RPMI8226 (cell line): ENCODE measurements at places on chromosomes 12 and 14.

- DNase-seq, result no peak
Measured at GRCh38 chr12:113638460-113638775, 166.7 kb upstream of the LHX5 start.

- DNase-seq, result no peak
Measured at GRCh38 chr12:125202421-125202820, 137.2 kb downstream of the AACS start.

DNA sequence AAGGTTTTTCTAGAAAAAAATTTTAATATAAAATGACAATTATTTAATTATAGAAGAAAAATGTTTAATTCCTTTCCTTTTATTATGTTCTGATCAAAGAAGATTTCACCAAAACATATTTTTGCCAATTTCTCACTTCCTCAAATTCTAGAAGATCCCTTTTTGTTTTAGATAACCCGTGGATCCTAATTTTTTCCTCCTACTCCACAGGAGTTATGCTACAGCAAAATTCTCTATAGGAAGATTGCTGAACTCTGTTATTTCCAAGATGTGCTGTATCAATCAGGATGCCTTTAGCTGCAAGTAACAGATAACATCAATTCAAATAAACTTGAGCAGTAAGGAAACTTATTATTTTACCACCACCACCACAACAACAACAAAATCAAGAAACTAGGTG is 3.8 kb upstream of the SNX6 start:
- no peak for DNase-seq

GRCh38 chr12:90233168-90234100 is 524.8 kb upstream of the ATP2B1 start:
- DNase-seq, result no peak

DNA sequence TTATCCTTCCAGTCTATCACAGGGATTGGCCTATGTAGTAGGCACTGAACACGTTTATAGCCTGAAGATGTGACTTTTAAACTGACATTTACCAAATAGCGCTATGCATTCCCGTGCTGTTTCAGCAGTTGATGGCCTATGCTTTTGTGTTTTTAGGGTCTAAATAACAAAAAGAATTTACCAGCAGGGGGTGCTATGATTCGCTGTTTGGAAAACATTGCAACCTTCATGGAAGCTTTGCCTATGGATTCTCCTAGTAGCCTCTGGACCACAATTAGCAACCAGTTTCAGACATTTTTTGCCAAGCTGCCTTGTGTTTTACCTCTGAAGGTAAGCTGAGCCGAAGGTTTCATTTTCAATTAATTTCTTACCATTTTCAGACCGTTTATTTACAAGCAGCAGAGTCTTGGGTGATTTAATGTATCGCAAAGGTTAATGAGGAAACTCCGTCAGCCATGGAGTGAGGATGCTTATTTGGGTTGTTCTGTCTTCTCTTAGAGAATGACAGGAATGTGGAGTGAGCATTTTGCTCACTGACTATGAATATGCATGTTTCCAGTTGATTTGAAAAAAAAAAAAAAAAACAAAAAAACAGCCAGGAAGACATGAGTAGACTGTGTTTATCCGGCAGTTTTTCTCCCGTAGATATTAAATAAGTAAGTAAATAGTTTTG is 133.1 kb downstream of the PRIMA1 start:
- peak; percentile 55 for DNase-seq

GRCh38 chr14:28758885-28759652 is 7.5 kb upstream of the FOXG1 start:
- DNase-seq, result no peak

DNA sequence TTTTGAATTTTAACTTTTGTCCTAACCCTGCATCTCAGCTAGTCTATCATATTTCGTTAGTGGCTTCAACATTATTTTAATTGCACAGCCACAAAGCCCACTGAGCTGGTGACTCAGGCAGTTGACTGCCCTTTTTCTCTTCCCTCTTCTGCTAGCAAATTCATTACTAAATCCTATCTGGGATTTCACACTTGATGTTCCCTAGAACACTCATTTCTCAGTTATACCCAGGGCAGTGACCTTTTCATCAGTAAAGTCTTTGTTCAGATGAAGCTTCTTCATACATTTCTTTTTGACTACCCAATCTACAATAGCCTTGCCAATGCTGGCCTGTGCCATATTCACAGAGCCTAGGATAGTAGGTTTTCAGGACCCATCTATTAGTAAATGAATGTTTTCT is 107.0 kb downstream of the ATXN7L3B start:
- no peak for DNase-seq

DNA sequence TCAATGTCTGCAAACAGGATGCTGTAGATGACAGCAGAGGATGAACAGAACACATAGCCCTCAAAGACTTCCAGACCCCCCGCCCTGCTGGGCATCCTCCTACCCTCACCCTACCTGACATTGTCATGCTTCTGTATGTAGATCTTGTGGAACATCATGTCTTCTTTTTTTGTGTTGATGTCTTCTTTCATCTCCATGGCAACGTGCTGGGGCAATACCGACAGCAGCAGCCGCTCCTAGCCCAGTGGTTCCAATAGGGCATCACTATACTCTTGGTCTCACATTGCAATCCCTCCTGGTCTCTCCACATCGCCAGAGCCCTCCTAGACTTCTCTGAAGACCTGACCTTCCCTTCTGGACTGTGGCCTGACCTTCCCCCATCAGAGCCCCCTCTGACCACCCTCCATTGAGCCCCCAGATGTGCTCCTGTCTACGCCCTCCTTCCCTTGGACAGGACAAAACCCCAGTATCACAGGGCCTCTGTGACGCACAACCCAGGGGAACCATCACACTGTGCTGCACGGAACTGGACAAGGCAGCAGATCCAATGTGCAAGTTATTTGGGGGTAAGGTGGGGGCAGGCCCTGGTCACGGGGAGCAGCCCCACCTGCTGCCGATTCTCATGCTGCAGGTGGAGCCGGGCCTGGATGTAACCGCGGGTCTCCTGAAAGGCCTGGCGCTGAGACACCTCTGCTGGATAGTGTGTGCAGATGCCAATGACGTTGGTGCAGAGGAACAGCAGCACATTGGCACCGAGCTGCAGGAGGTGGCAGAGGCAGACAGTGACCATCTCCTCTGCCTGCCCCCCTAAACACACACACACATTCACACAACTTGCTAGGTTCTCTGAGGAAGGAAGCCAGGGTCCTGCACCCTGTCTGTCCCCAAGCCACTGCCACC is 11.1 kb downstream of the ADCY6 start:
- DNase-seq, result no peak

- DNase-seq, result no peak
Measured at GRCh38 chr14:94572637-94573303, 8.5 kb upstream of the SERPINA5 start.

- peak; percentile 31 for DNase-seq
Measured at GRCh38 chr12:96211988-96212387, 17.8 kb downstream of the ELK3 start.

- DNase-seq, result no peak
Measured at GRCh38 chr12:14853961-14854360, 10.6 kb upstream of the ART4 start.

DNA sequence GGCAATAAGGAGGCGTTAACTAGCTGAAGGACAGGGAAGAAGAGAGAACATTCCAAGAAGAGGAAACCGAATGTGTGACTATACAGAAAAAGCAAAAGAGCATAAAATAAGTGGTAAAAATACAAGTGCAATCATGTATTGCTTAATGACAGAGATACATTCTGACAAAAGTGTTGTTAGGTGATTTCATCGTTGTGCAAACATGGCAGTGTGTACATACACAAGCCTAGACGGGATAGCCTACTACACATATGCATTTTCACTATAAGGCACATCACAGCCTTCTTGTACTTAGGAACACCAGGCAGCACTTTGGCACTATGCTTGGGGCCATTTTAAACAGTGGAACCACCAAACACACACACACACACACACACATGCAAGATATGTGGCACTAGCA is 299.3 kb downstream of the BCAT1 start:
- DNase-seq, result no peak

GRCh38 chr12:70617450-70617849 is 19.8 kb downstream of the PTPRB start:
- no peak for DNase-seq

DNA sequence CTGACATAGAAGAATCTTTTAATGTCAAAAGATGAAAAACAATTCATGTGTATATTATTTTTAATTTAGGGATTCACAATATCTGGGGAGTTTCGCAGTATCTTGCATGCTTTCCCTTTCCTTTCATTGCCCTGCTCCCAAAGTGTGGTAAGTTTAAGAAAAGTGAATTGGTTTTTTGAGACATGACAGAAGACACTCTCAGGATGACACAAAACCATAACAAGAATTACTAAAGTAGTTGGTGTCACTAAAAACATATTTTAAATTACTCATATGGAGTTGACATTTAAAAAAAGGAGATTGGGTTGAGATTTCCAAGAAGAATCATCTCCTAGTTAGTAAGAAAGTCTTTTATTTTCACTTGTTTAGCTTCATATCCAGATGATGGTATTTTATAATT is 5.1 kb upstream of the PCNX1 start:
- no peak for DNase-seq

- no peak for DNase-seq
Measured at GRCh38 chr12:497501-498160, 37.9 kb downstream of the B4GALNT3 start.
